ENCODE measurements at places on chromosomes 1 and 21.
A peak's percentile ranks its signal among the peaks of the same experiment; 100 is the strongest.

GRCh38 chr1:90716243-90716551, 905 bp downstream of the BARHL2 start:
- no peak for DNase-seq

DNA sequence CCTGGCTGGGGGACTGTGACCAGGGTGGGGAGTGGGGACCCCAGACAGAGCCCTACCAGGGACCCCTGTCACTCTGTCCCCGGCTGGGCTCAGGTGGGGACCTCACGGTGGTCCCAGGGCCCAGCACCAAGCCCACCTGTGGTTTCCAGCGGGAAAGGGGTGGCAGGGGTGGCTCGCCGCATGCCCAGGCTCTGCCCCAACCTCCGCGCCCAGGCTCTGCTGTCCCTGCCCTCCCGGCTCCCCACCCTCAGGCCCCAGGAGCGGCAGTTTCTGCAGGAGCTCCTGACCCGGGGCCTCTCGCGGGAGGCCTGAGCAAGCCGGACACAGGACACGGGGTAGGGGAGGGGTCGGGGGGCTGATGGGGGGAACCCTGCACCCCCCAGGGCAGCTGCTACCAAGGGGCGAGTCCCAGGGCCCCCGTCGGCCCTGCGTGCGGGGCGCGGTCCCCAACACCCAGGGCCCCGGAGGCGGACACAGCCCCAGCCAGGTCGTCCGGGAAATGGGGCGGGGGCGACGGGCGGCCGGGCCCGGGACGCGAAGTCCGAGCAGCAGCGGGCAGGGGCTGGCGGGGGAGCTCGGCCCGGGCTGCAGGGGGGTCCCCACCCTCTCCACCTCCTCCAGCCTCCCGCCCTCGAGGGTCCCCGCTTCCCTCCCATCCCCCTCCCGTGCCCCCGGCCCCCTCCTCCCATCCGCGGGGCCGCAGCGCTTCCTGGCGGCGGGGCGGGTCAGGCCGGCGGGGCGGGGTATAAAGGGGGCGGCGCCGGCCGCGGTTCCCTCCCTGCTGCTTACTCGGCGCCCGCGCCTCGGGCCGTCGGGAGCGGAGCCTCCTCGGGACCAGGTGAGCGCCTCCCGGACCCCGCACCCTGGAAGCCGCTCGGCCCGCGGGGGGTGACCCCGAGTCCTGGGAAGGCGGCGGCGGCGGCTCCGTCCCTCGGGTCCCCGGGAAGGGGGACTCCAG, at the start of gene COL6A2:
Gene COL6A2, plus strand, starts transcription at position 777 of the 958 bp plus-strand sequence.
- DNase-seq, result peak; percentile 49

- DNase-seq, result no peak
Observed at GRCh38 chr1:172143384-172144055, 277.0 kb upstream of the C1orf105 start.

DNA sequence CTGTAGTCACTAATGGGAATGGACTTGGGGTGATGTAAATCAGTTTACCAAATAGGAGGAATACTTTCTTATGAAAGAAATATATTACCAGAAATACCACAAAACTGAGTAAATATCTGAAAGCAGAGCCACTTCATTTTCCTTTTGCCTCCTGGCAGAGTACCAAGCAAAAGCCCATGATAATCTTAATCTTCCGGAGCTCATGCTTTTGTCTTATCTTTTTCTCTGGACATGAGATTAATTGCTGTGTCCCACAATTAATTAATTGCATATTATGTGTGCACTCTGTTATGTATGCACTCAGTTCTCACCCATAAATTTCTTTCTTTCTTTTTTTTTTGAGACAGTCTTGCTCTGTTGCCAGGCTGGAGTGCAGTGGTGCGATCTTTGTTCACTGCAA, 94.1 kb upstream of the PDE4B start:
- DNase-seq, result no peak

DNA sequence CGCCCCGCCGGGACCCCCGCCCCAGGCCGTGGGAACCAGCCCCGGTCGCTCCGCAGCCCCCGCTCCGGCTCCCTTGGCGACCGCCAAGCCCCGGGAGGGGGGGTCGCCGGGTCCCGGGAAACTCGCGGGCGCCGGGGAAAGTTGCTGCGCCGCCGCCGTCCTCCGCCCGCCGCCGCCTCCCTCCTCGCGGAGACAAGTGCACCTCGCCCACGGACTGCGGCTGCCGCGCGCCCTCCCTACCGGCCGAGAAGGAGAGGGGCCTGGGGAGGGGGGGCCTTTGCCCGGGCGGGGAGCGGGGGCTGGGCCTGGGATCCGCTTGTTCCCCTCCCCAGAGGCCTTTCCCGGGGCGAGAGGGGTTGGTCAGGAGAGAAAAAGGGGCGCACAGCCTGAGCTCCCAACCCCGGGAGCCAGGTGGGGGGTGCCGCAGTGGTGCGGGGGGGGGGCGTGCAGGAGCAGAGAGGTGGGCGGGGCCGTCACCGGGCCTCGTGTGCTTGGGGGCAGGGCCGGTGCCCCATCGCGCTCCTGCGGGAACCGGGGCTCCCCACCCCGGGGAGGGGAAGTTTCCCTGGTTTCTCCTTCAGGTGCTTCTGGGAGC, 592 bp downstream of the AGRN start:
- peak; percentile 36 for DNase-seq

DNA sequence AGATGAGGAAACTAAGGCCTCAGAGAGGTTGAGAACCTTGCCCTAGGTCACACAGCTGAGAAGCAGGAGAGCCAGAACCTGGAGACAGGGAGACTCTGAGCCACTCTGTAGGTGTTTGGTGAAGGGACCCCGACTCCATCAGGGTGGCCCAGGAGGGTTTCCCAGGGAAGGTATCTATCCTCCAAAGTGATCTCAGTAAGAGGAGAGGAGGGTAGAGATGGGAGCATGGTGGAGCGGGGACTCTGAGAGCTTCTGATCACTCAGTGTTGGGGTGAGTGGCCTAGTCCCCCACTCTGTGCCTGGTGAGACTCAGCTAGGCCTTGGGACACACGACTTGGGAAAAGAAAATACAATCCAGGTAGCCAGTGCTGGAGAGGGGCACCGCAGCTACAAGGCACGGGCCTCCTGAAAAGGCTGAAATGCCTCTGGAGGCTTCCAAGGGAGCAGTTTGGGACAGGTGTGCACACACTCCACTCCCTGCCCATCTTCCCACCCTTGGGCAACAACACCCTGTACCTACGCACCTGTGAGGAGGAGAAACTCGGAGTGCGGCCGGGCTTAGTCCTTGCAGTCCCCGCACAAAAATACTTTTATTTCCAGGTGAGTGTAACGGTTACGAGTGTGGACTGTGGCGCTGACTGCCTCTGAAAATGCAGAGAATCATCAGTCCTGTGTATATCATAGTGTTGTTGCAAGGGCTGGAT, 80.8 kb downstream of the CAMK2N1 start:
- no peak for DNase-seq

DNA sequence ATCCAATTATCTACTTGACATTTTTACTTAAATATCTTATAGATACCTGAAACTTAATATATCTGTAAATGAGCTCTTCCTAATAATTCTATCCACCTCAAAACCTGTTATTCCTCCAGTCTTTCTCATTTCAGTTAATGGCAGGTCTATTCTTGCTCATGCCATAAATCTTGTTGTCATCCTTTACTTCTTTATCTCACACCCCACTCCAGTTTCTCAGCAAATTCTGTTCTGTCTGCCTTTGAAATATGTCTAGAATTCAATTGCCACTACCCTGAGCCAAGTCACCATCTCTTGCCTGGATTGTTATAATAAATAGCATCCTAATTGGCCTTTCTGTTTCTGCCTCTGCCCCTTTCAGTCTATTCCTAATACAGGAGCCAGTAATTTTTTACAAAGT, 105.8 kb downstream of the MAN1A2 start:
- DNase-seq, result no peak

- DNase-seq, result no peak
Observed at GRCh38 chr1:215262106-215262505, 179.6 kb downstream of the KCNK2 start.

DNA sequence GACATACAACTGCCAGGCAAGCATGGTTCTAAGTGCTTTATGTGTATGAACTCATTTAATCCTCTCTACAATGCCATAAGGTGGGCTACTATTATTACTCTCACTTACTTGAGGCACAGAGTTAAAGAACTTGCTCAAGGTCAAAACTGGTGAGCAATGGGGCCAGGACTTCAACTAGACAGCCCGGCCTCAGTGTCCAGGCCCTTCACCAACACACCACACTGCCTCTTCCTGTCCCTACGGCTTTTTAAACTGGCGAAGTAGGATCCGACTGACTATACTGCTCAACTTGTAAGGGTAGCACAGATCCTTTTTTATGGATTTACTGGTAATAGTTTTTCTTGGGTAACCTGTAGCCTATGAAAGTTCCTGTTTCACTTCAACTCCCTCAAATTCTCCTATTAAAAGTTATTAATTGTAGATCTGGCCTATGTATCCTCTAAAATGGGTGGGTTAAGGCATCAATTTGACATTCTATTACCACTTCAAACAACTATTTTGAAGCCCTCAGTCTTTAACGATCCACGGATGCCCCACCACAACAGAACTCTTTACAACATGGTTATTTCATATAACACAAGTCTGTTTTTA, 4.3 kb downstream of the ERRFI1 start:
- DNase-seq, result no peak

DNA sequence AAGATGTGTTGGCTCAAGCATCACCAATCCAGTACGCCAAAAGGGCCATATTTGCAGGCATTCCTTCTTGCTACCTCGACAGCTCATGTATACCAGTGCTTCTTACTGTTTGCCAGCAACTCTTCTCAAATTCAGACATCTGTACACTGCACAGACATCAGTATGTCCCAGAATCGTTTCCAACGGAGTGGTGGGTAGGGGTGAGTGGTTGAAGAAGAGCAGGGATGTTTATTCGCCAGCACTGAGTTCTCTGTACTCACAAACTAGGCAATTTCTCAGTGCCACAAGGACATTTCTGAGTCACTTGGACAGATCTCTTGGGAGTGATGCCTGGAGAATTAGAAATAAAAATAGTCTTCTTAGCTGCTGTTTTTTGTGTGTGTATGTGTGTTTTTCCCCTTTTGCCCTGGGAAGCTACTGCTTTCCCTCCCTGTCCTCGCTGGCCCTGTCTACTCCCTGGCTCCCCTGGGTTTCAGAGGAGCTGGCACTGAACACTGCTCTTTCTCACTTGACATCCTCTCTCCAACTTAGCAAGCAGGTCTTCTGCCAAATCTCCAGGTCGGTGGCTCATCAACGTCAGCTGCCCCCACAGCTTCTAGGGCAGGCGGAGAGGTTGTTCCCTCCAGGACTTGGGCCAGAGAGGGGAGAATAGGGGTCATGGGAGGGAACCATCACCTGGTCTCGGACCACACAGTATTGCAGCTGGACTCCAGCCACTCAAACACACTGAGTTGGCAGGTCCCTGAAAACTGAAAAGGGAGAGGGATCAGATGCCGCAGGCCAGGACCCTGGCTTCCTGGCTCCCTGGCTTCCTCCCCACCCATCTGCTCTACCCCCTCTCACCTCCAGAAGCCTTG, 90.5 kb downstream of the NMNAT2 start:
- no peak for DNase-seq

GRCh38 chr1:208107425-208108212, 136.6 kb downstream of the PLXNA2 start:
- DNase-seq, result no peak

DNA sequence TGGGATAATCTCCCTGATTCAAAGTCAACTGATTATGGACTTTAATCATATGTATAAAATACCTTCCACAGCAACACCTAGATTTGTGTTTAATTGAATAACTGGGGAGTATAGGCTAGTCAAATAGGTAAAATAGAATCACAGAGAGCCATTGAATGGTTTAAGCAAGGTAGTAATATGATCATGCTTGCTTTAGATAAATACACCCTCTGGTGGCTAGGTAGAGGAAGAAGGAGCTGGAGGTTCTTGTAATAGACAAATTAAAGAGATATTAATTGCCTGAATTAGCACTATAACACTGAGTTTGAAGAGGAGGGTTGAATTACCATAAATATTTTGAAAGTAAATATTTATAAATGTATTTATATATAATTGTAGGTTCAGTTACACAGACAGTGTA, 40.3 kb downstream of the DIRAS3 start:
- DNase-seq, result no peak

DNA sequence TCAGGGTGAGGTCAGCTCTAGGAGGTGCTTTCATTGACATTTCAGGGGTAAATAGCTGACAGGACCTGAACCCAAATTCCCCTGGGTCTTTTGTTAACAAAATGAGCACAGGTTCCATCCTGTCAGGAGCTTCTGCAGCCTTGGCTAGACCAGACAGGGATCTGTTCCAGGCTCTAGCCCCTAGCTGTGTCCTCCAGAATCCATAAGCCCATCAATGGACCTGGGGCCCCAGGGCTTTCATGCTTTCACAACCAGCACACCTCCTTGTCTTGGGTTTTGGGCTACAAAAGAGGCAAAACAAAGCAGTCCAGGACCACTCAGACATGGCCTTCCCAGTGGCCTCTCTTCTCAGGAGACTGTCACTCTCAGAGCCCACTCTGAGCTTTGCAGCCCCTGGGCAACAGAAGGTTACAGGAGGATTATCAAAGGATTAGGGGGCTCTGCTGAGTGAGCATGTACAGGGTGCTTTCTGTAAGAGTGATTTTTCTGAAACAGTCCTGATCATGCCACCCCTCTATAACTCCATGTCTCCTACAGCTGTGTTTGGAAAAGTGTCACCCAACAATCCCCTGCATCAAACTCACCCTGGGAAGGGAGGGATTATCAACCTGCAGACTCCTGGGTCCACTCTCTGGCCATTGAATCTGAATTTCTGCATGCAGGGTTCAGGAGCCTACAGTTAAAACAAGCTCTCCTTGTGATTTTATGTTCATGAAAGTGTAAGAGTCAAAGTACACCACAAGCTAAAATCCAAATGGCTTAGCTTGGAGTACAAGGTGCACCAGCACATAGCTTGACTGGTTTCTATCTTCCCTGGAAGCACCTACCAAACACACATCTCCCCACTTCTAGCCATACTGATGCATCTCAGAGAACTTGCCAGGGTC, 67.7 kb upstream of the GCLM start:
- DNase-seq, result no peak

DNA sequence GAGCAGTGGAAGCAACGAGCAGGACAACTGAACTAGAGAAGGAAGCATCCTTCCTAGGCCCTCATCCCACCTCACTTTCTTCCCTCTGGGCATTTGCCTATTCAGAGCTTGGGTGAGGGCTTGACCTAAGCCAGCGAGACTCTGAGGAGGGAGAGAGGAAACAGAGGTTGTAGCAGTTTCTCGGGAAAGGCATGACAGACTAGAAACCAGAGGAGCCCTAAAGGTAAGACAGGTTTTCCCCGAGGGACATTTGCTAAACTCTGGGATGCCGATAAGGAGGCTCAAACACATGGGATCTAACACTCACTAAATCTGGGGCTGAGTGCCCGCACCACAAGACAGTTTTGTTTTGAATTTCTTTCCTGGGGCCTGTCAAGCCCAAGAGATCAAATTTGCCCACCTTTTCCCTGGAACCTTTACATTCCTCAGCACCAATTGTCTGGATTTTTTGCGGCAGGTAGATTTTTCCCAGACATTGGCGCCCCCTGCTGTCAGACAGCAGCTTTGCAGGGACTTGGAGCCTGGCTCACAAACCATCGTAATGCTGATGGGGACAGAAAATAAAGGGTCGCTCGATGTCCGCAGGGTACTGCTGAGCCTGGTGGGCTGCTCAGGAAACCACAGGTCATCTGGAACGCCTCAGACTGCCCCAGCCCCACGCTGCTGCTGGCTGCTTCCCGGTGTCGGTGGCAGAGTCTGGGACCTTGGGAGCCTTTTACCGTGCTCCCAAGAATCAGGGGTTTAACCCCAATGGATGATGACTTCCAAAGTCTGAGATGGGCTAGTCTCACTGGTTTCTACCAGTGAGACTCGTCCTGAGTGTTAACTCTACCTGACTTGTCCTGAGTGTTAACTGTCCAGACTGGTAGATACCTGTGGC, 23.4 kb upstream of the TSPAN2 start:
- DNase-seq, result peak; percentile 59
